ENCODE measurements at places on chromosomes 1 and 21.

DNA sequence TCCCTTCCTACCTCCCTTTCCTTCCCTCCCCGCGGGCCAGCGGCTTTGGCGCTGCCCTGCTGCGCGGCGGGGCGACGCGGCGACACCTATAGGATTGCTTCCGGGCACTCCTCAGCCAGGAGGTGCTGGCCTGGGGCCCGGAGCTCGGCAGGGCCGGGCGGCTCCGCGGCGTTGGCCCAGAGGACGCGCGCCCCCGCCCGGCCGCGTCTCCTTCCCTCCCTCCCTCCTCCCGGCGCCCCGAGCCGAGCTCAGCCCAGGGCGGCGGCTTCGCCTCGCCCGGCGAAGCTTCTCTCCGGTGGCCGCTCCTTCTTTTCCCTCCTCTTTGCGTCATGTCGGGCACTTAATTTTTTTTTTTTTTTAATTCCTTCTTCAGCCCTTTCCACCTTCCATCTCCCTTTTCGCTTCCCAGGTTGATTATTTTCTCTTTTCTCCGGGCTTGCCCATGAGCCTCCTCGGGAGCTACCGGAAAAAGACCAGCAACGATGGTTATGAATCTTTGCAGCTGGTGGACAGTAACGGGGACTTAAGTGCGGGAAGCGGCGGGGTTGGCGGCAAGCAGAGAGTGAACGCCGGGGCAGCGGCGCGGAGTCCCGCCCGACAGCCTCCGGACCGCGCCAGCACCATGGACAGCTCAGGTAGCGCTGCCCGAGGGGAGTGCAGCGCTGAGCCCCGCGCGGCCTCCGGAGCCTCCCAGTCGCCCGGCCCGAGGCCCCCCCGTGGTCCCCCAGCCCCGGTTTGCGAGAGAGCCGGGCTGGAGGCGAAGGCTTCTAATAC, at the start of gene DNAJC6:
Gene DNAJC6 (plus strand): TSS at position 240 of the 774 bp plus-strand sequence. CDS start 203 bp downstream, at position 443.
- DNase-seq: peak; percentile 66

DNA sequence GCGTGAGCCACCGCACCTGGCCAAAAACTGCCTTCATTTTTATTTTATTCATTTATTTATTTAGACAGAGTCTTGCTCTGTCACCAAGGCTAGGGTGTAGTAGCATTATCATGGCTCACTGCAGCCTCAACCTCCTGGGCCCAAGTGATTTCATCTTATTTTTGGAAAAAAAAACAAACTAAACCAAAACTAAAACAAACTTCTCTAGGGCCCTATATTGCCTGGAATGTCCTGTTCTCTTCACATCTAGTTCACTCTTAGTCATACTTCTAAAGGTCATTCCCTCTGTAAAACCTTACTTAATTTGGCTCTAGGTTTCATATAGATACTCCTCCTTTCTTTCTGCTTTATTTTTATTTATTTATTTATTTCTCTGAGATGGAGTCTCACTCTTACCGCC, 15.6 kb downstream of the RPS27 start:
- DNase-seq: no peak

DNA sequence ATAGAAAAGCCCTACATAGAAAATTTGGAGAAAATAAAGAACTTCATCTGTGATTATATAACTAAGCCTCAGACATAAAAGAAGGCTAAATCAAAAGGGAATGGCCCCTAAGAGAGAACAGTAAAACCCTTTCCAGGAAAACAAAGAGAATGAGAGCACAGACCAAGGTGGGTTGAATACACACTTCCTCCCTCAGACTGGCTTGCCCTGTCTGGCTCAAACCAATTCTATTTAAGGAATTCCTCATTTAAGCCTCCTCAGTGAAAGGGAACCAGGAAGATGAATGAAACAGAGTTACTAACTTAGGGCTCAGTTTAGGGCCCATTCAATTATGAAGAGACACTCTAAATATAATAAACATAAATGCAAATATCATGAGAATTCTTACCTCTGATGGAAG, 10.6 kb upstream of the SYT14 start:
- DNase-seq: no peak

DNA sequence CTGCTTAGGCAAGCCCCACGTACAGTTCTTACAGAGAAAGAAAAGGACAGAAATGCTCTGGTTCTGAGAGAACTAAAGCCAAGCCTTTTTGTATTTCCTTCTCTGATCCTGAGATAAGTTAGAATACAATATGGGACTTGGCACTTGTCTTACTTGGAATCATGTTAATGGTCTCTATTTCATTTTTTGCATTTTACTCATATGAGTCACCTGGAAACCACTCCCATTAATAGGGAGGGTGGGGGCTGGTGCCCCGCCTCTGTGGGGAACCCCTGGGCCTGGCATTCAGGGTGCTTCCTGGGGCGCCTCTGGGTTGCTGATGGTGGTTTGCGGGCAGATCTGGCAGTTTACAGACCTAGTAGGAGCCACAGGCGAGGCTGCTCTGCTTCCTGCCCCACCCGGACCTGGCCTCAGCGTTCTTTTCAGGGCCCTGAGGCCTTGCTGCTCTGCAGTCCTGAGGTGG, 26.7 kb downstream of the TSPAN2 start:
- DNase-seq: no peak

GRCh38 chr1:114756009-114756892, 1.5 kb downstream of the CSDE1 start:
- peak; percentile 61 for DNase-seq

DNA sequence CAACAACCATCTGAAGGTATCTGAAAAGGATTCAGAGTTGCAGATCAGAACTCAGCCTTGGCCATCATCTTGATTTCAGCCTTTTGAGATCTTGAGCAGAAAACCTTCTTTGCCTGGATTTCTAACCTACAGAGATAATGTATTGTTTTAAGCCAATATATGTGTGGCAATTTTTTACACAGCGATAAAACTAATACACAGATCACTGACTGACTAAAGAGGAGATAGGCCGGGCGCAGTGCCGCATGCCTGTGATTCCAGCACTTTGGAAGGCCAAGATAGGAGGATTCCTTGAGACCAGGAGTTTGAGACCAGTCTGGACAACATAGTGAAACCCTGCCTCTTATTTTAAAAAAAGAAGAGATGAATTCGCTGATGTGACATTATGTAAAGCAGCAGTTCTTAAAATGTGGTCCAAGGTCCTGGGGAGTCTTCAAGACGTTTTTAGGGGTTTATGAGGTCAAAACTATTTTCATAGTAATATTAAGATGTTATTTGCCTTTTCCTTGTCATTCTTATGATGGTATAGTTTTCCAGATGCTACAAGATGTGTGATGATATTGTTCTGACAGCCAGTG, 50.1 kb upstream of the CNN3 start:
- DNase-seq: no peak

DNA sequence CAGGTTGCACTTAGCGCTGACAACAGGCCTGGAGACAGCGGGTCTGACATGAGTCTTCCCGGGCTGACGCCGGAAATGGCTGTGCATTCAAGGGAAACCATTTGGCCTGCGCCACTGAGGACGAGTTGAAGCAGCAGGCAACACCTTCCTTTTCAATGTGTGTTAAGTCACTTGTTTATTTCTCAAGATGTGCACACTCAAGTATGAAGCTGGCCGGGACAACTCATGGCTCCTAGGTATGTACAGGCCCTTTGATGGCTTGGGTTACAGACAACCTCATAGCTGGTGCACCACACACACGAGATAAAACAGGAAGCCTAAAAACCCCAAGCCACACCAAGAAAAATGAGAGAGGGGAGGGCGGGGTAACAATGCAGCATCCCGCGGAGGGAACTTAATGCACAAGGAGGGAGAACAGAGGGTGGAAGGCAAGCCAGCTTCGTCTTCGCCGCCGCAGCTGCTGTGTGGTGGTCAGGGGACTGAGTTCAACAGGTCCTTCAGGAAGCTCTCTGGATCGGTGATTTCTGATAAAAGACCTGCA, 118.0 kb upstream of the IFFO2 start:
- DNase-seq: no peak

DNA sequence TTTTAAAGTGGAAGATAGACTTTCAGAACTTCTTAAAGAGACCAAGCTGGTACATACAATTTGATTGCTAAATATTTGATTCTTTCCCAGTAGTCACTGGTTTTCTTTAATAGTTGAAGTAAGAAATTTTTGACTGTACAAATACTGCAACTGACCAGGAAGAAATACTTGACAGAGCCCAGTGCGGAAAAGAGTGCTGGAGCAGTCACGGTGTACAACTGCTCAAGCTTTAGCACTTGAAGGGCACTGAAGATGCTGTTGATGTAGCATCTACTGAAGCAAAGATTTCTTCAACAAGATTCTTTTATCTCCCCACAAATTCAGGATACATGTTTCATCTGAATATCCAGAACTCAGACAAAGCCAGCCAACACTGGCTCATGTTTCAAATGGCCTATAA, 41.5 kb downstream of the SLC35F3 start:
- no peak for DNase-seq

DNA sequence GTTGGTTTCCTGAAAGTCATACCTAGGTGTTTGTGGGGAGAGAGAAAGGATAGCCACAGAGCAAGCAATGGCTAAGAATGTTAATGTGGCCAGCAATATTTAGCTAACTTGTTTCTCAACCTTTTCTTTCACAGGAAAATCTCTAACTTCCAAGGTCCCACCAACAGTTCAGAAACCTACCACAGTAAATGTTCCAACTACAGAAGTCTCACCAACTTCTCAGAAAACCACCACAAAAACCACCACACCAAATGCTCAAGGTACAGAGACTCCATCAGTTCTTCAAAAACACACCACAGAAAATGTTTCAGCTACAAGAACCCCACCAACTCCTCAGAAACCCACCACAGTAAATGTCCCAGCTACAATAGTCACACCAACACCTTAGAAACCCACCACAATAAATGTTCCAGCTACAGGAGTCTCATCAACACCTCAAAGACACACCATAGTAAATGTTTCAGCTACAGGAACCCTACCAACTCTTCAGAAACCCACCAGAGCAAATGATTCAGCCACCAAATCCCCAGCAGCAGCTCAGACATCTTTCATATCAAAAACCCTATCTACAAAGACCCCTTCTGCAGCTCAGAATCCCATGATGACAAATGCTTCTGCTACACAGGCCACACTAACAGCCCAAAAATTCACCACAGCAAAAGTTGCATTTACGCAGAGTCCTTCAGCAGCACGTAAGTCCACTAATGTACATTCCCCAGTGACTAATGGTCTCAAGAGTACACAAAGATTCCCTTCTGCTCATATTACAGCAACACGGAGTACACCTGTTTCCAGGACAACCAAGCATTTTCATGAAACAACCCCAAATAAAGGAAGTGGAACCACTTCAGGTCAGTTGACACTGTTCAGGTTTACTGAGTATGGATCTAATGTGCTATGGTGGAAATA, 15.3 kb downstream of the CD55 start:
- peak; percentile 41 for DNase-seq

- DNase-seq: no peak
Measured at GRCh38 chr1:2476061-2476999, at the start of gene PLCH2. Gene PLCH2 (plus strand): TSS chr1:2476289. CDS start chr1:2476589, 300 bp downstream.

GRCh38 chr1:69611316-69611715, 43.6 kb downstream of the LRRC7 start:
- no peak for DNase-seq

GRCh38 chr1:207454046-207454964, at the start of gene CR2:
Gene CR2 (plus strand): TSS chr1:207454328. CDS start chr1:207454419, 91 bp downstream.
- DNase-seq: peak; percentile 83

GRCh38 chr1:8914466-8914865, 31.2 kb upstream of the CA6 start:
- DNase-seq: no peak

DNA sequence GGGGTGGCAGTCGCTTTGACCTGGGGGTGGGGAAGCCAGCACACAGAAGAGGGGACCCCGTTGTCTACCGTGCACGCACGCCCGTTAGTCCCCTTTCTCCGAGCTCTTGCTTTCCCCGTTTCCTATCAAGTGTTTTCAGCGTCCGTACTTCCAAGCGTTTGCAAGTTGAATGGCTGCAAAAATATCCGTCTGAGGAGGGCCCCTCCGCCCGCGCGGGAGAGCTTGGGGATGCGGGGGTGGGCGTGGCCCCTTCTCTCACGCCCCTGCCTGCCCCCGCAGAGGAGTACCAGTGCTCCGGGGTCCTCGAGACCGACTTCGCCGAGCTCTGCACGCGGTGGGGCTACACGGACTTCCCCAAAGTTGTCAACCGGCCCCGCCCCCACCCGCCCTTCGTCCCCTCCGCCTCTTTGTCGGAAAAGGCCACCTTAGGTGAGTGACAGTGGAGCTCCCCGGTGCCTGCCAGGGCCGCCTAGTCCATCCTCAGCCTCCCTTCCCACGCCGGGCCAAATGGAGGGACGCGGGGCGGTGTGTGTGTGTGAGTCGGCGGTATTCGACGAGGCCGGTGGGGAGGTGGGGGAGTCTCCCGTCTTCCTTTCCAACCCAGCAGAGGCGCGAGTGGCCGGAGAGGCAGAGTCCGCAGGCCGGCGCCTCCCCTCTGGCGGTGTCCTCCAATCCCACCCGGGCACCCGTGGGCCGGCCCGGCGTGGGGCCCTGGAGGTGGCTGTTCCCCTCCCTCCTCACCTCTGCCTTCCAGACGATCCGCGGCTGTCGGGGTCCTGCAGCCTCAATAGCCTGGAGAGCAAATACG, 3.4 kb downstream of the LRRC71 start:
- DNase-seq: no peak

DNA sequence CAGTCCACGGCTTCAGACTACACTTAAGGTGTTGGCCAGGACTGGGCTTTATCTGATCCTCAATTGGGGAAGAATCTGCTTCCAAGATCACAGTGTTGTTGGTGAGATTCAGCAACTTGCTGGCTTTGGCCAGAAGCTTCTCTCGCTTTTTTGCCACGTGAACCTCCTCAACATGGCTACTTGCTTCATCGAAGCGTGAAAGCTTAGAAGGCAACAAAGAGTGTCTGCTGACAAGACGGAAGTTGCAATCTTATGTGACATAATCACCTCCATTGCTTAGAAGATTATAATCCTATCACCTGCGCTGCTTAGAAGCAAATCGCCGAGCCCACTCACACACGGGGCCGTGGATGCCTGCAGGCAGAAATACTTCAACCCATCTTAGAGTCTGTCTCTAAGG, 10.4 kb upstream of the ITPKB start:
- DNase-seq: no peak

- no peak for DNase-seq
Measured at GRCh38 chr1:241229216-241229615, 127.8 kb downstream of the RGS7 start.

- DNase-seq: no peak
Measured at GRCh38 chr1:207328004-207328403, 6.5 kb downstream of the CD55 start.

DNA sequence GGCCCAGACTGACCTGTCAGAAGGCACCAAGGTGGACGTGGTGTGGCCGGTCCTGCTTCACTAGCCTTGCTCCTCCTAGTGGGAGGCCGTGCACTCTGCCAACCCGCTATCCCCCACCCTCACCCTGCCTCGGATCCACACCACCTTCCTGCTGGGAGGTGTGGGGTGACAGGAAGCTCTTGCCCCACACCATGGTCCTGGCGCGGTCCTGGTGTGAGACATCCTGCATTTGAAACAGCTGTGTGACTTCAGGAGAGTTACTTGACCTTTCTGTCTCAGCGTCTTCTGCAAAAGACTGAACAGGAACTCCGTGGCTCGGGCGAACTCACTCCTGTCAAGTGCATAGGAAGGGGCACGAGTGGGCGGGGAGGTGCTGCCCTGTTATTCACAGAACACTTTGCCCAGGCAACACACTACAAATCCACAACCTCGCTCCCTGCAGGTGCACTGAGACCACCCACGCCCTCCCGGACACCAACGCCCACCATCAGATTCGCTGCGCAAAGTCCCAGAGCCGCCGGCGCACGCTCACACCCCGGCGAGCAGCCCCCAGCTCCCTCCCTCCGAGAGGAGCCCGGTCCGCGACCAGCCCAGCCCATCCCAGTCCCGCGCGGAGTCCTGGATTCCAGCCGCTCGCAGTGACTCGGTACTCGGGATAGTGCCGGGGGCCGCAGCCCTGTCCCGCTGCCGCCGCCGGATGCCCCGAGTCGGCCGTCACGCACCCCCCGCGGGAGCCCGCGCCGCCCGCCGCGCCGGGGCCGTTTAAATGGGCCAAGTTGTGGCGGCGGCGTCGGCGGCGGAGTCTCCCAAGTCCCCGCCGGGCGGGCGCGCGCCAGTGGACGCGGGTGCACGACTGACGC, at the start of gene SAMD11:
Gene SAMD11 (plus strand): TSS at position 793 of the 860 bp plus-strand sequence. CDS start 509 bp downstream, outside the sequence.
- no peak for DNase-seq
